NCI-H510A (cell line): ENCODE measurements at places on chromosomes 13 and 19.

DNA sequence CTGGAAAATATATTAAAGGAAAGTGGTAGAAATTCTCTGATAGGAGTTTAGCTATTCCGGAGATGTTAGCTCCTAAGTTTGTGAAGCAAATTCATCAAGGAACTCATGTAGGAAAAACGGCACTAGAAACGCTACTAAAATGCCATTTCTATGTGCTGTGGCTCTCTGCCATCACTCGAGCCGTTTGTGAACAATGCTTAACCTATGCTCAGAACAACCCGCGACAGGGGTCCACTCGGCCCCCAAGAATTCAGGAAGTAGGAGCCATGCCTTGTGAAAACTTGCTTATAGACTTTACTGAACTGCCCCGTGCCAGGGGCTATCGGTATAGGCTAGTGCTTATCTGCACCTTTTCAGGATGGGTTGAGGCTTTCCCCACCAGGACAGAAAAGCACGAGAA lies 14.2 kb upstream of the SLC15A1 start:
- no peak for DNase-seq

GRCh38 chr13:97574926-97575325 lies 141.0 kb downstream of the RAP2A start:
- no peak for DNase-seq

DNA sequence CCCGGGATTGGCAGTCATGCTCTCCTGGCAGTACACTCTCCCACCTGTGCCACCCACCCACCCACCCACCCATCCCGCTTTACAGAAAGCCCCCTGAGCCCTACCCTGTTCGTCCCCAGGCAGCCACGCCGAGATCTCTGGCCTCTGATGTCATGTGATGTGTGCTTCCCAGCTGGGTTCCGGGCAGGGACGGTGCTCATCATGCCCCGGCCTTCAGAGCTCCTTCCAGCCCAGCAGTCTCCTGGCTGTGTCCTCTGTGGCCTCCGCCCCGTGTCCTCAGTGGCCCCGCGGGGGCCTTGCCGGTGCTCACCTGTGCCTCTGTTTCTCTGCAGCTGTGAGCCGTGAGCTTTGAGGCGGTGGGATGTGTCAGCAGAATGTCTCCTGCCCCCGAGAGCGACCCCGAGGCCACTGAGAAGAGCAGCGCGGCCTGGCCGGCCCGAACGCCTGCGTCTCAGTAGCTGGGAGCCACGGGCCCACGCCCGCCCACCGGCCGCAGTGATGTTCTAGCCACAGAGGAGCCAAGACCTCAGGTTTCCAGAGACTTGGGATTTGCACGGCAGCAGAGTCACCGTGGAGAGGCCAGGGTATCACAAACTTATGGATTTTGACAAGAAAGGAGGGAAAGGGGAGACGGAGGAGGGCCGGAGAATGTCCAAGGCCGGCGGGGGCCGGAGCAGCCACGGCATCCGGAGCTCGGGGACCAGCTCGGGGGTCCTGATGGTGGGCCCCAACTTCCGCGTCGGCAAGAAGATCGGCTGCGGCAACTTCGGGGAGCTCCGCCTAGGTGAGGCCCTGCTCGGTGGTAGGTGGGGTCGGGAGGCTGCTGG lies 28.4 kb downstream of the CSNK1G2 start:
- no peak for DNase-seq

DNA sequence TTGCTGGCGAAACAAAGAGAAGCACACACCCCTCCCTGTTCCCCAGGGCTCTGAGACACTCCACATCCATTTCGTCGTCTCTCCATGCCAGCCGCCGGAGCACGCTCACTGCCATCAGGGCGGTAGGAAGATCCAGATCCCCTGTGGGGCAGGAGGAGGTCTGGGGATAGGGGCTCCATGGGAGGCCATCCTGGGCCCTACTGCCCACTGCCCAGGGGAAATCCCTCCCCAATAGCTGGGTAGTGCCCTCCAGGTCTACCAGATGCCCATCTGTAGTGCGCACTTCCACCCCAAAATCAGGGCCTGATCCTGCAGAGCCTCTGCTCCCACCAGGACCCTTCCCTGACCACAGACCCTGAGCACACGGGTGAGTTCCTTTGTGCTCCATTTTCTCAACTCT lies 80.3 kb downstream of the EFNB2 start:
- no peak for DNase-seq

GRCh38 chr19:41575998-41576397 lies at the start of gene CEACAM21:
TSS of gene CEACAM21 (plus strand) at chr19:41576166. CDS start at chr19:41576275, 109 bp downstream.
- DNase-seq: no peak

- DNase-seq: no peak
Observed at GRCh38 chr19:12745166-12745897, 6.3 kb upstream of the BEST2 start.

DNA sequence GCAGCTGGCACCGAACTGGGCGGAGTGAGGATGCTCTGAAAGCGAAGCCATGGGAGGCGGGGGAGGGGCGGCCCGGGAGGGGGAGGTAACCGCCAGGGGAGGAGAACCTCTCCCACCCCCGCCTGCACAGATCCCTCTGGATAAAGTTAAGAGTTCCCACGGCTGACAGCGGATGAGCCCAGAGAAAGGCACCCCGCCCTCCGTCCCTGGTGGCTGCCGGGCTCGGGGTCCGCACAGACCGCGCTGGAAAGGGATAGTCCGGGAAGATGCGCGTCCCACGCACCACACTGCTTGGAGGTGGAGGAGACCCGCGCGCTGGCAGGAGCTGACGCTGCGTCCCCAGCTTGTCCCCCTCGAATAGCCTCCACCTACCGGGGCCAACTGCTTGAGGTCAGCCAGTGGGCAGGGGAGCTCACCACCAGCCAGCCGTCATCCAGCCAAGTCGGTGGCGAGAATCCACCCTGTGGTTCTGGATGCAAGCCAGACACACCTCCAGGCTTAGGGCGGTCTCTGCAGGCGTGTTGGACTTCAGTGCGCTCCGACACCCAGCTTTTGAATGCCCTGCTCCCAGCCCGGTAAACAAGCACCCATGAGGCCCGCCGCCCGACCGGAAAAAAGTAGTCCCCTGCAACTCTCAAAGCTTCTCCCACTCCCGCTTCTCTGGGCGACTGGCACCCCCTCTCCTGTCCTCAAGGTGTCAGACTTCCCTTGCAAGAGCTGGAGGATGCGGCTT lies at the start of gene TRPC4:
Gene TRPC4 (minus strand): TSS at position 17 of the 733 bp plus-strand sequence. CDS start 86,439 bp downstream, outside the sequence.
- DNase-seq: no peak

- no peak for DNase-seq
Observed at GRCh38 chr13:98184792-98185191, 7.7 kb upstream of the RNF113B start.

- DNase-seq: no peak
Observed at GRCh38 chr13:102286326-102286725, 115.5 kb downstream of the FGF14 start.

- peak; percentile 53 for DNase-seq
Observed at GRCh38 chr19:46990991-46991676, 28.5 kb upstream of the NPAS1 start.

DNA sequence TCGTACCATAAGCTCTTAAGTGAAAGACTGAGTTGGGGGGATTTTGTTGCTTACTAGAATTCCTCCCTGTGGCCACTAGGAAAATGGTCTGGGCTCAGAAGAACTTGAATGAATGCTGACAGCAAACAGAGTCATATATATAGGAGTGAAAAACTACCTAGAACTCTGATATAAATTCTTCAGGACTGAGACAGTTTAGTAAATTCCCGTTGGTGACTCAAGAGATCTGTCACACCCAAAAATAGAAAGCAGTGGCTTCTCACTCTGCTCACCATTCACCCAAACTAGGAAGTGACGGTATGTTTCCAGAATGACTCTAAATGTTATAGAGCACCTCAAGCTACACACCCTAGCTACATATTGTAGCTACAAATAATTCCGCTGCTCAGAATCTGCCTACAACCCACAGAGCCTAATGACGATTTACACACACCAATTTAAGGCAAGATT lies 116.2 kb downstream of the TBC1D4 start:
- no peak for DNase-seq

DNA sequence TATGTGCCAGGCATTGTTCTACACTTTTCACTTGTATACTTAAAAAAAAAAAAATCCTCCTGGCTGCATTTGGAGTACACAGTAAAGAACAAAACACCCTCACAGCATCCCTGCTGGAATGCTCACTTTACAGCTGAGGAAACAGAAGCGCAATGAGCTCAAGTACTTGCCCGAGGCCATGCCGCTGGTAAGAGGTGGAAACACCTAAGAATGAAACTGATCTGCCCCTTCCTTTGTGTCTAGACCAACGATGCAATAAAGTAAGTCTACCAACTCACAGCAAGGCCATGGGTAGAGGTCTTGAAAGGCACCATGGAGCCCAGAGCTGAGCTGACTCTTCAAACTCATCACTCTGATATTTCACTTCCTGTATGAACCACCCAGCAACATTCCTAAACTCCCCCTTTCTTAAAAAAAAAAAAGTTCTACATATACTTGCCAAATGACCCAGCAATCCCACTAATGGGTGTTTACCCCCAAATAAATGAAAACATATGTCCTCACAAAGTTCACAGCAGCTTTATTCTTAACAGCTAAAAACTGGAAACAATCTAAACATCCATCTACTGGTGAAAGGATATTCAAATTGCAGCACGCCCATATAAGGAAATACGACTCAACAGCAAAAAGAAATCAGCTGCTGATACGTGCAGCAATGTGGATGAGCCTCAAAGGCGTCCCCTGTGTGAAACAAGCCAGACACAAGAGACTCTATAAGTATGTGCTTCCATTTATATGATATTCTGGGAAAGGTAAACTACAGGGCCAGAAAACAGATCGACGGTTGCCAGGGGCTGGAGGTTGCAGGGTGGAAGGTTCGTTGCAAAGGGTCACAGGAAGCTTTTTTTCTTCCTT lies 236.6 kb upstream of the MAB21L1 start:
- no peak for DNase-seq

- DNase-seq: no peak
Observed at GRCh38 chr19:30374539-30374864, 2.3 kb downstream of the ZNF536 start.

DNA sequence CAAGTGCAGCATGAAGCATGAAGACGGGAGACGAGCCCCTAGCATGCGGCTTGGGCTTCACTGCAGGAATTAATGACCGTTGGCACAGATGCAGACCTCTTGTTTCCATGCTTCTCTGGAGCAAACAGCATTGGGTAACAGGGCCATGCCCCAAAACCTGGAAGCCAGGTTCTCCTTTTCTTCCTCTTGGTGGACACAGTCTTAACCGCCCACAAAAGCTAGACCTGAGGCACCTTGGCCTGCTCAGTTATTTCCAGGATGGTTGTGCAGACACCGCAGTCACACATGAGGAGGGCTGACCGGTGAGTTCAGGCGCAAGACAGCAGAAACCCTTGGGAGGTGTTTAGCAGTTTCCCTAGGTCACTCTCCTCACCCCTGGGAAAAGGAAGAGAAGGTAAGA lies 133.9 kb upstream of the GJB6 start:
- DNase-seq: no peak

GRCh38 chr13:76822698-76823267 lies 63.4 kb downstream of the KCTD12 start:
- DNase-seq: no peak

DNA sequence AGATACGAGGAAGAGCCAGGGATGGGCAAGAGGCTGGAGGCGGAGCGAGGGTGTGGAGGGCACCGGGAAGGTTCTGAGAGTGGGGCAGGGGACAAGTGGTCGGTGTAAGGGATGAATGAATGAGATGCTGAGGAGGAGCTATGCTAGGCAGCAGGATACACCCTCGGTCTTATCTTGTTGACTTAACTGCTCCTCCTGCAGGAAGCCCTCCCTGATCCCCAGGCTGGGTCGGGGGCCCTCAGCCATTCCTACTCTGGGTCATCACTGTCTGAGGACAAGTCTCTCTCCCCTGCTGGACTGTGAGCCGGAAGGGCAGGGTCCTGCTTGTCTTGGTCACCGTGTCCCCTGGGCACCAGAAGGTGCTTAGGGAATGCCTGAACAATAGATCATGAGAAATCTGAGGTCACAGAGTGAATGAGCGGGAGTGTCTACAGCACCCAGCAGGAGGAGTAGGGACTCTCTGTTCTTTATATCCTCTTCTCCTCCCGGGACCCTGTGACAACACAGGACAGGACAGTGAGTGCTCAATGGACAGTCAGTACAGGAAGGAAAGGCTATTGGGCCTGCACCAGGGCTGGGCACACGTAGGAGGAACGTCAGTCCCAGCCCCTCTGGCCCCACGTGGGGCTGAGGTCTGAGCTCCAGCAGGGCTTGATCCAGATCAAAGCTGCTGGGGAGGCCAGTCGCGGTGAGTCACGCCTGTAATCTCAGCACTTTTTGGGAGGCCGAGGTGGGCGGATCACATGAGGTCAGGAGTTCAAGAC lies 6.5 kb downstream of the NKPD1 start:
- no peak for DNase-seq

DNA sequence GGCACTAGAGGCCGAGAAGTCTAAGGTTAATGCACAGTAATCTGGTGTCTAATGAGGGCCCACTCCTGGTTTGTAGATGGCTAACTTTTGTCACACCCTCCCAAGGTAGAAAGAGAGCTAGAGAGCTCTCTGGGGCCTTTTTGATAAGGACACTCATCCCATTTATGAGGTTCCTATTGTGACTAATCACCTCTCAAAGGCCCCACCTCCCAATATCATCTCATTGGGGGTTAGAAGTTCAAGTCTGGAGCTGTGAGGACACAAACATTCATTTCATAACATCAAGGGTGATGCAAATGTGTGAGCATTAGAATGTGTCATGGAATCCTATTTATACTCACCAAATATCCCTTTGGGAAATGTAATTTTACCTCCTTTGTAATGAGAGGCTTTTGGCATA lies 79.2 kb upstream of the SLC10A2 start:
- no peak for DNase-seq

DNA sequence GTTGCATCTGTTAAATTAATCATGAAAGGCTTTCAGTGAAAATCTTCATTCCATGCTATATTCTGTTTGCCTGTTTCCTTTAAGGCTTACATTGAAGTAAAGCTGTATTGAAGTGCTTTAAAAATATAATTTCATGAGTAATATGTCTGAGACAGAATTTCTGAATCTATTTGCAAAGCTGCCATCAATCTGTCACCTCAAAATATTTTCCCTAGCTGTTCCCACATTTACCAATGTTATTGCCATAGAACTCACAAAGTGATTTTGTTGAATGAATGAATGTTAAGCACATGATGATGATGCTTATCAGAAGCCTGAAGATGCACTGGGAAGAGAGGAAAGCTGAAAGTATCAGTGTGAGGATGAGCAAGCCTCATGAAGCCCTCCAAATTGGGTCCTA lies 115.8 kb downstream of the NHLRC3 start:
- no peak for DNase-seq

DNA sequence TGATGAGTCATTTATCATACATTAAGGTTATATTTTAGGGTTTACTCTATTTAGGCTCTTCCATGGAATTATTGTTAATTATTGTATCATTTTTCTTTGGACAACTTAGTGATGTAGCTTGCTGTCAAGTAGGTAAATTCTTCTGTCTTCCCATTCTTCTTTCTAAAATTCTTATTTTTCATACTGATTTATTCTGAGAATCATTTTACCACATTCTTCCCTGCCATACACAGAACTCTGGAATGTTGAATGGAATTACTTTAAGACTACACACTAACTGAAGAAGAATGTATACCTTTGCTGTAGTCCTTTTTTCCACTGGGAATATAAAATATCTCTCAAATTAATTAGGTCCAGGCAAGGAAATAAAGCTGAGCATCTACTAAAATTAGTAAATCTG lies 24.5 kb upstream of the SLC7A1 start:
- DNase-seq: no peak
